ENCODE measurements at places on chromosomes 2 and 18. TPM values are rescaled to one million over a fixed set of nuclear protein-coding genes. Genes with fewer than 3 reads are reported as not detected.

The ASXL3 gene
- total RNA-seq, result 0.05 TPM

The LRATD1 gene
- 2.4 TPM for total RNA-seq

The ZNF24 gene
- total RNA-seq, result 50.7 TPM

The SPDYA gene
- 0.56 TPM for total RNA-seq

The PAX8 gene
- total RNA-seq, result 0.68 TPM

The ALPP gene
- not detected for total RNA-seq

The SIX3 gene
- total RNA-seq, result not detected

The MEP1B gene
- not detected for total RNA-seq

The VWA3B gene
- total RNA-seq, result not detected

The SP140 gene
- 0.09 TPM for total RNA-seq

The UXS1 gene
- total RNA-seq, result 39.5 TPM

The CIB4 gene
- total RNA-seq, result not detected

The CRYGC gene
- not detected for total RNA-seq

The FN1 gene
- total RNA-seq, result 353 TPM

The HNMT gene
- 1.4 TPM for total RNA-seq
